CD8-positive, alpha-beta T cell (primary cell): ENCODE measurements at places on chromosomes 11 and 22.

DNA sequence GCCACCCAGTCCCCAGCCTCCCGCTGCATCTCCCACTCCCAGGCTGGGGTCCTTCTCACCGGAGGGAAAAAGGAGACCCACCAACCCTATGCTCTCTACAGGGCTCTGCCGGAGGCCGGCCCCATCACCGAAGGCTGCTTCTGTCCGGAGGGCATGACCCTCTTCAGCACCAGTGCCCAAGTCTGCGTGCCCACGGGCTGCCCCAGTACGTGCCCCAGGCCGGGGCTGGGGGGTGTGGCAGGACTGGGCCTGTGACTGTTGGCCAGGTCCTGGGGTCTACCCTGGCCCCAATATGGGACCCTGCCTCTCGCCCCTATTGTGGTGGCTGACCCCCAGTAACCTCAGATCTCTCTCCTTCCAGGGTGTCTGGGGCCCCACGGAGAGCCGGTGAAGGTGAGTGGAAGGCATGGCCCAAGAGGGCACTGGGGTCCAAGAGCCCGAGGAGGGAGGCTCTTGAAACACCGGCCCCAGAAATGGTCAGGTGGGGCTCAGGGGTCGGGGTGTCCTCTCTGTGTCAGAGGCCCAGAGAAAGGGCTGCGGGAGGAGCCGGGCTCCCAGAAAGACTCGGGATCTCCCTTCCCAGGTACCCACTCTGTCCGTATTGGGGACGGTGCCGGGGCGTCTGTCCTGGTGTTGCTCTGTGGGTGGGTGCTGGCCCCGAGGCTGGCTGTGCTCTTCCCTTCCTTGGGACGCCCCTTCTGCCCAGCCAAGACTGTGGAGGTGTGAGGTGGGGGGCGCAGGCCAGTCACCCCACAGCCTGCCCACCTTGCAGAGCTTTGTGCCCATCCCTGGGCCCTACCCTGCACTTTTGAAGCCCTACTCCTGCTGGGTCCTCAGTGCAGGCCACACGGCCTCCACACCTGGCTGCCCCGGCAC is 26.1 kb upstream of the MUC5B start:
- DNase-seq, result peak; percentile 2

DNA sequence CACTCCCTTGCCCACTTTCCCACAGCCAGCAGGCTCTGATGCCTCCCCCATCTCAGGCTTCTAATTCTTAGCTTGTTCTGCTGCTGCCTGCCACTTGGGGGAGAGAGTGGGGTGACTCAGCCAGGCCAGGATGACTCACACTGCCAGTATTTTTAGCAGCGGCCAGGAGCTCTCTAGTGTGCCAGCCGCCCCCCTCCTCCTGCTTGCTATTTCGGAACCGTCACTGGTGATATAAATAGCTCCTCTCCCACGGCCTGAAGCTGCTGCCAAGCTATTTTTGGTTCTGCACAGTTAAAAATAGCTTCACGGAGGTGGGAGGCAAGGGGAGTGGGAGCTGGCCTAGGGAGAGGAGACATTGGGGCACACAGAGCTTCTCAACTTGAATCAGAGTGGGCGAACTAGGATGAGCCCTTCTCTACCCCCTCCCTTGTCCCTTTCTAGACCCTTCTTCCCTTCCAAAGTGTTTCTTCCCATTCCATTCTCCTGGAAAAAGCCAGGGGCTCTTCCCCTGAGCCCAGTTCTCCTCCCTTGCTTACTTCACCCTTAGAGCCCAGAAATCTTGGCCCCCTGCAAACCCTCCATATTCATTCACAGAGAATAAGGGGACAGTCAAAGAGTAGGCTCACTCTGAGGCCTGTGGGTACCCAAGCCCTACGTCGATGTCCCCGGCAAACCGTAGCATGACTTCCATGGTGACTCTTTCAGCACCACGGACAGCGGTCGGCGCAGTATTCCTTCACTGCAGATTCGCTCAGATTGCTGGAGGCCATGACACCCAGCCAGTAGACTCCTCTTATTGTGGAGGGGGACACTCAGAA is 2.5 kb upstream of the NPAS4 start:
- peak; percentile 13 for DNase-seq

- DNase-seq, result no peak
Measured at GRCh38 chr11:114025329-114025907, 34.1 kb upstream of the ZBTB16 start.

GRCh38 chr22:49322861-49323622 is 504.6 kb downstream of the BRD1 start:
- DNase-seq, result peak; percentile 2

- peak; percentile 100 for DNase-seq
Measured at GRCh38 chr11:65546217-65546958, 11.8 kb downstream of the LTBP3 start.

DNA sequence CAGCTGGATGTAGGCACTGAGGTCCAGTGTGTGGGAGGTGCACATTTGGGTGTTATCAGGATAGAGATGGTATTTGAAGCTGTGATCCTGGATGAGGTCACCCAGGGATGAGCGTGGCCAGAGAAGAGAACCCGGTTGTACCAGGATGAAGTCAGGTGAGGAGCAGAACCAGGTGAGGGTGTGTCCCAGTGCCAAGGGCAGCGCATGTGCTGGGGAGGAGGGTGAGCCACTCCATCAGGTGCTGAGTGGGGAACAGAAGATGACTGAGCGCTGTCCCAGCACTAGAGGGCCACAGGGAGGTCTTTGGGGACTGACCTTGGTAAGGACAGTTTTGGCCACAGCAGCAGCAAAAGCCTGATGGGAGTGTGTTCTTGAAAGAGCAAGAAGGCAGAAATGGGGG is 2.7 kb downstream of the ARL2 start:
- DNase-seq, result no peak

- no peak for DNase-seq
Measured at GRCh38 chr22:36461665-36462649, 19.5 kb downstream of the TXN2 start.

DNA sequence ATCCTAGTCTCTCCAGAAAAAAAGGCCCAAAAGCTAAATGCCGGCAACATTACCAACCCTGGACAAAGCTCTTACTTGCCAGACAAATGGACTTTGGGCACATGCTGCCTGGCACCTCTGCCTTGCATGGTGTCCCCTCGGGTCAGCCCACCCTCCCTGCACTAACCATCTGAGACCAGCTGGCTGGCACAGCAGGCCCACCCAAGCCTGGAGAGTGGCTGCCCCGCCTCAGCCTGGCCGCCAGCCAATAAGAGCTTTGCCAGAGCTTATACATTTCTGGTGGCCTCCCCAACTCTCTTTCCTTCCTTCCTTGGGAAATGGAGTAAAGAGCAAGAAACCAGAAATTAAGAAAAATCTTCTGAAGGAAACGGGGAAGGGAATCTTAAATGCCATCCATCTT is 24.5 kb downstream of the MCHR1 start:
- DNase-seq, result no peak

- DNase-seq, result no peak
Measured at GRCh38 chr11:61536676-61537270, 28.2 kb downstream of the LRRC10B start.
